ENCODE measurements at places on chromosomes 3 and 15.

- DNase-seq = no peak
Observed at GRCh38 chr15:46795685-46796084, 921.6 kb upstream of the SEMA6D start.

GRCh38 chr3:27554706-27555105 is 70.5 kb upstream of the SLC4A7 start:
- DNase-seq = no peak

DNA sequence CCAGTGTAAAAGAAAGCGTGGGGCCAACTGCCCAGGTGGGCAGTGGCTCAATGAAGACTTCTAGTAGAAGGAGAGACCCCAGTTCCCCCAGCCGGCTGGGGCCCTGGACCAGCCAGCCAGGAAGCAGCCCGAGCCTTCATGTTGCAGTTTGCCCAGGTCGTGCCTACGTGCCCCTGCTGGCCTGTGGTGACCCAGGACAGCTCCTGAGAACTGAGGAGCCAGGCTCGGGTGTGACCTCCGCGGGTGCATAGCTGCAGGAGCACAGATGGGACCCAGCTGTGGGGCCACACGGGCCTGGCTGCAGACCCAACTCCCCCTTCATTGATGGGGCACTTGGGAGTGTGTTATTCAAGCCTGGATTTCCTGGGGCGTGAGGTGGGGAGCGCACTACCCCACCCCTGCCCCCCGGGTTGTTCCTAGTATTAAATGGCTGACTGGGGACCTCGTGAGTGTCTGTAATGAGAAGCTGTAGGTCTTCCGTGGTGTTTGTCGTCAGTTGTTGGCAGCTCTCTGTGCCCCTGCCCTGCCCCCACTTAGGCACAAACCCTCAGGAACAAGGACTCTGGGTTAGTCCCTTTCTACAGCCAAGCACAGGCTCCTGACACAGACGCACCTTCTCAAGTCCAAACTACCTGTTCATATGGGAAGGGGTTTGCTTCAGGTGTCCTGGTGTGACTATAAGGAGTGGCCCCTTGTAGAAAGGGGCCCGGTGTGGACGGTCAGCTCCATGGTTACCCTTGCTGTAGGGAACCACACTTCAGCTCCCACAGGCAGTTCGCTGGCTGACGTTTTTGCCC is 39.1 kb downstream of the IDH2 start:
- no peak for DNase-seq

DNA sequence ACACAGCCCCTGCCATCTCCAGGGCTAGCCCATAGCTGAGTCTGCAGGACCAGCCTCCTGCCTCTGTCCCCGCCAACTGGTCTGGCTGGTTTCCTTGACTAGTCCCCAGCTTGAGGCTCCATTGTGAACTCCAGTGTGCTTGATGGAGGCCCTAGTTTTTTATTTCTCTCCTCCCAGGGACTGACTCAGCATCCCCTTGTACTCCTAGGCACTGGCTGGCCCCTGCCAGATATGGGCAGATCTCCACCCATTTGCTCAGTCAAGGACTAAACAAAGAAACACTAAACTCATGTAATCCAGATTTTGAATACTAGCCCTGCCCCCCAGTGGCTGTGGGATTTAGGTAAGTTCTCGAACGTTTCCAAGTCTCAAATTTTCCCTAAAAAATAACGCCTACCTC is 415.4 kb upstream of the RORA start:
- DNase-seq = no peak

DNA sequence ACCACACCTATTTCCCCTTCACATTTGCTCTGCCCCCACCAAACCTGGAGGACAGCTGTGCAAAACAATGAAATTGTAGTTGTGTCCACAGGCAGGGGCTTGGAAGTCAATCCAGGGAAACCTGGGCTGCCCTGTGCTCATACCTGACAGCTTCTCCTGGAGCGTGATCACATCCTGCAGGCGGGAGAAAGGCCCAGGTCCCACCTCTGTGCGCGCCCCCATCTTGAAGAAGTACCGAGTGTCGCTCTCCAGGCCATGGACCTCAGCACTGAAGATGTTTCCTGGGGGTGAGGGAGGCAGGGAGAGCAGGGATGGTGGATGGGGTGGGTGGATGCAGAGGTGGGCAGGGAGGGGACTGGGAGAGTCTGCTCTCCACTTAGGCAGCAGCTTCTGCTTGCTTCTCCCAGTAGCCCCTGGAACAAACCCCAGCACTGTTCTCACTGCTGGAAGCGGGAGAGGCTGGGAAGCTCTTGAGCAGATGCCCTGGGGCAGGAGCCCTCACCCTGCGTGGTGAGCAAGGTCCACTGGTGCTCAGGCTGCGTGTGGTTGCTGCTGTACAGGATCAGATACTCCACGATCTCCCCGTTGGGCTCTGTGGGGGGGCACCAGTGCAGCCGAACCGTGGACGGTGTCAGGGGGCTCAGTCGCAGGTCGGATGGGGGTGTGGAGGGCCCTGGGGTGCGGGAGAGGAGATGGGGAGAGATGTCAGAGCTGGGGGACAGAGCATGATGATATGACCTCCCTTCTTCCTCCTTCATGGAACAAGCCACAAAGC is 10.7 kb upstream of the IGDCC3 start:
- DNase-seq = no peak

DNA sequence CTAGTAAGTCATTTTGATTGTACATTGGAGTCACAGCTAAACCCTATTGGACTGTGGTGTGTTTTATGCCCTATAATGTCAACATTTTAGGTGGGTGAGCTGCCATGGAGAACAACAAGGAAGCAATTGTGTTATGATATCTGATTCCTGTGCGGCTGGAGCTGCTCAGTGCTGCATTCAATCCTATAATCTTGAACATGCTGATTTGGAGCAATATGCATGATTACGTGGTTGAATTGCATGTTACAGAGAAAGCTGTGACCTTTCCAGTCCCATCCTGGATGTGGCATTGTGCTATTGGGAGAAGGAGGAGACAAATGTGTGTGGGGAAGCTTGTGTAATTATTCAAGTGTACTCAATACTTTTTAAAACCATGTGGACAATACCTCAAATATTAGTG is 20.1 kb upstream of the C3orf49 start:
- no peak for DNase-seq

GRCh38 chr3:127701280-127701911 is 28.6 kb downstream of the ABTB1 start:
- no peak for DNase-seq

GRCh38 chr3:15271030-15271429 is 61.4 kb downstream of the SH3BP5 start:
- DNase-seq = no peak

- DNase-seq = no peak
Observed at GRCh38 chr3:181317508-181317907, 328.0 kb upstream of the DNAJC19 start.

GRCh38 chr3:57074135-57074534 is 13.7 kb downstream of the SPATA12 start:
- DNase-seq = no peak

DNA sequence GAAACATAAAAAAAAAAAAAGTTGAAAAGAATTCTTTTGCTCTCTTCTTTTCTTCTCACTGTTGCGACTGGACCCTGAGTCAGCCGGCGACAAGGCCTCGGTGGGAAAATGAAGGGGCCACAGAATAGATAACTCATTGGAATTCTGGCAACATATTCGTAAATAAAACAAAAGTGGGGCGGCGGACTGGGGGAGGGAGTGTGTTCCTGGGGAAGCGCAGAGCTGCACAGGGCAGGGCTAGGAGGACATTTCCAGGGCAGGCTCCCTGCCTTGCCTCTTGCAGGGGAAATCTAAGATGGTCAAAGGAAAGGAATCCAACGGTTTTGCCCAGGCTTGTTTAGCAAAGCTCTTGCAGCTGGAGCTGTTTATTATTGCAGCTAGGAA is 1042.8 kb upstream of the NR2F2 start:
- no peak for DNase-seq

GRCh38 chr3:186909078-186909853 is 21.1 kb upstream of the ST6GAL1 start:
- DNase-seq = no peak

DNA sequence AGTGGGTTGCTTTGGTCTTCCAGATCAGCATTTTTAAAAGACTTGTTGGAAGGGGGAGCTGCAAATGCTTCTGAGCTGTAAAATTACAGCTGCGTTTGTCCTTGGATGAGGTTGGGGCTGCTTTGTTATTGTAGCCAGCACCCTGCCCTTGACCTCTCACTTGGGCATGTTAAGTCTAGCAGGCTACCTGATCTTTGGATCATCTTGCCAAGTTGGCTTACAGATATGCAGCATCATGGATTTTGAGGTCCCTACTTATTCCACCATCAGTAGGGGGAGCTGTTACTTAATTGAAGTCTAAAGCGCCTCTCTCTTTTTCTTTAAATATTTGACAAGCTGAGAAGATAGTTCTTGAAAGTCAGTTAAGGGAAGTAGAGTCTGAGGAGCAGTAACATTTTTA is 793.0 kb downstream of the MCTP2 start:
- DNase-seq = no peak

DNA sequence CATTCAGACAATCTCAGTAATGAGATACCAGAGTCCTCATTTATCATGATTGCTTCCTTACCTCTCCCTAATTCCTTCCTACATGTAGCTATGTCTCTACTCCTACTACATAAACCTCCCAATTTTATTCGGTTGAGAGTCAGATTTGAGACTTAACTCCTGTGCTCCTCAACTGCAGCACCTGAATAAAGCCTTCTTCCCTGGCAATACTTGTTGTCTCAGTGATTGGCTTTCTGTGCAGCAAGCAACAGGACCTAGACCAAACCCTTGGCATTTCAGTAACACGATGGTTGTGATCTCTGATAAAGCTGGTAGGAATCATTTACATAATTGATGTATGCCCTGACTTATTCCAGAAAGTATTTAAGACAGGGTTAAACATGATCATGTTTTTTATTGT is 106.7 kb upstream of the NANOGP8 start:
- DNase-seq = no peak

DNA sequence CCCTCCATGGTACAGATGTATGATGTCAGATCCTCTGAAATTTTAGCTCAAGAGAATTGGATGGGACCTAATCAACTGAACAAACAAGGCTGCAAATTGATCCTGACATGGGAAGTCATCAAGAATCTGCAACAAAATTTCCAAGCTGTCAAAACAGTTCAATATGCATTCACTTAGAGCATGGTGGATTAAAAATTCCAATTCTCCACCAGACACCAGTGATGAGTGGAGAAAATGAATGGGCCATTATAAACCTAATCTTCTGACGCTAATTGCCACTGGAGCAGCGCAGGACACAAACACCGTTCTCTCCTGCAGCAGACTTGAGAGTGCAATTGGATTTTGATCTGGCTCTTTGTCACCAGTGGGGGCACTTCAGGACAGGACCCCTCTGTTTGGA is 94.2 kb downstream of the MINAR1 start:
- DNase-seq = no peak

DNA sequence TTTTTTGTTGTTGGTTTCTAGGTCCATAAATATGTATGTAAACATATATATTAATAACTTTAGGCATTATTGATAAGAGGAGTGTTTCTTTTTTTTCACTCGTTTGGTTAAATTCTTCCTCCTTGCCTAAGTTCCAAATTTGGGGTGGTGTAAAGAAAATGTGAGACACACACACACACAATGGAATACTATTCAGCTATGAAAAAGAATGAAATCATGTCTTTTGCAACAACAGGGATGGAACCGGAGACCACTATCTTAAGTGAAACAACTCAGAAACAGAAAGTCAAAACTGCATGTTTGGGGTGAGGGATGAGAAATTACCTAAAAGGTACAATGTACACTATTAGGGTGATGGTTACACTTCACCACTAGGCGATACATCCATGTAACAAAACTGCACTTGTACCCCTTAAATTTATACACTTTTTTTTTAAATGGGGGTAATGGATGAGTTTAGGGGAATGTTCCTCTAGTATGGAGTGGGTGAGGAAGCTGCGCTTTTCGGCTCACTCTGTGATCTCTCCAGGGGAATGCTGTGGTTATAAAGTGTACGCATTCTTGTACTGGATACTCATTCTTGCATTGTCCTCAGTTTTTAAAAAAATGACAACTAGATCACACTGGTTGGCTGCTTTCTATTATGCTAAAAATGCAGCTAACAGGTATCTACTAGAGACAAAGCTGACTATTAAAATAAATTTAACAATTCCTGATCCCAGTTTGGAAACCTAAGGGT is 50.8 kb upstream of the PPARG start:
- DNase-seq = no peak

DNA sequence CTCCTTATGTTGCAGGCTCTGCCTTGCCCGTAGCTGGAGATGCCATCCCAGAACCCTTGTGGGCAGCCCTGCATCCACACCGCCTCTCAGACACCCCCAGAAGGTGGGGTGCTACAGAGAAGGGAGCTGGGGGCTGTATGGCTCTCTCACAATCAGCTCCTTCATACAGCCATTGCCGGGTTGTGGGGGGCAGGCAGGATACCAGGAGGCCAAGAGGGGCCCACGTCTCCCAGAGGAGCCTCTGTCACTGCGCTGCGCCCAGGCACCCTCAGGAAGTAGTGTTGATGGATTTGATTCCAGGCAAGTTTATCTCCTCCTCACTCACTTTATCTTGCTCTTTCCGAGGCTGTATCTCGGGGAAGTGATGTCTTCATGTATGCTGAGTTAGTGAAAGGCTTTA is 171.6 kb downstream of the CHDH start:
- no peak for DNase-seq

GRCh38 chr3:10600296-10600714 is 94.9 kb upstream of the ATP2B2 start:
- DNase-seq = no peak

- DNase-seq = no peak
Observed at GRCh38 chr3:62688050-62688449, 187.2 kb downstream of the CADPS start.

- DNase-seq = no peak
Observed at GRCh38 chr15:40047415-40048210, 8.6 kb upstream of the SRP14 start.

- no peak for DNase-seq
Observed at GRCh38 chr15:33142708-33143107, 51.8 kb downstream of the FMN1 start.

GRCh38 chr3:163939926-163940325 is 1138.4 kb downstream of the SI start:
- DNase-seq = no peak

DNA sequence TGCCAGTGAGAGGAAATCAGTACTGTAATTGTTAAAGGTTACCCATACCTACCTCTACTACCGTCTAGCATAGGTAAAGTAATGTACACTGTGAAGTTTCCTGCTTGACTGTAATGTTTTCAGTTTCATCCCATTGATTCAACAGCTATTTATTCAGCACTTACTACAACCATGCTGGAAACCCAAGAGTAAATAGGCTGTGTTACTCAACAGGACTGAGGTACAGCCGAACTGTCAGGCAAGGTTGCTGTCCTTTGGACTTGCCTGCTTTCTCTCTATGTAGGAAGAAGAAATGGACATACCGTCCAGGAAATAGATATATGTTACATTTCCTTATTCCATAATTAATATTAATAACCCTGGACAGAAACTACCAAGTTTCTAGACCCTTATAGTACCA is 265.5 kb downstream of the NR2F2 start:
- DNase-seq = no peak

DNA sequence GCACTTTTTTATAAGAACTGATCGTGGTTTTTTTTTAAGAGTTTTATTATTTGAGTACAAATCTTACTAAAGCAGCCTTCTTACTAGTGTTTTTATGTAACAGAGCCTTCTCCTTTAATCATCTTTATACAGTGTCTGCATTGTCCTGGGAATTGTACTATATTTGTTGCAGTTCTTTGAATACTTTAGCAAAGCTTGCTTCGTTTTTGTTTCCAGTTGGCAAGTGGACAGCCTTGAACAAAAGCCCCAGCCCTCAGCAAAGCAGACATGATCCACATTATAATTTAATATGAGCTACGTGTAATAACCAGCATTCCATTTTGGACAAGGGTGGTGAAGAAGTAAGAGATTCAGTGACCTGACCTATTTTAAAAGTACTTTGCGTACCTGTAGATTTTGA is 112.2 kb upstream of the FLNB start:
- DNase-seq = no peak
